ENCODE measurements at places on chromosomes 2 and 18.

DNA sequence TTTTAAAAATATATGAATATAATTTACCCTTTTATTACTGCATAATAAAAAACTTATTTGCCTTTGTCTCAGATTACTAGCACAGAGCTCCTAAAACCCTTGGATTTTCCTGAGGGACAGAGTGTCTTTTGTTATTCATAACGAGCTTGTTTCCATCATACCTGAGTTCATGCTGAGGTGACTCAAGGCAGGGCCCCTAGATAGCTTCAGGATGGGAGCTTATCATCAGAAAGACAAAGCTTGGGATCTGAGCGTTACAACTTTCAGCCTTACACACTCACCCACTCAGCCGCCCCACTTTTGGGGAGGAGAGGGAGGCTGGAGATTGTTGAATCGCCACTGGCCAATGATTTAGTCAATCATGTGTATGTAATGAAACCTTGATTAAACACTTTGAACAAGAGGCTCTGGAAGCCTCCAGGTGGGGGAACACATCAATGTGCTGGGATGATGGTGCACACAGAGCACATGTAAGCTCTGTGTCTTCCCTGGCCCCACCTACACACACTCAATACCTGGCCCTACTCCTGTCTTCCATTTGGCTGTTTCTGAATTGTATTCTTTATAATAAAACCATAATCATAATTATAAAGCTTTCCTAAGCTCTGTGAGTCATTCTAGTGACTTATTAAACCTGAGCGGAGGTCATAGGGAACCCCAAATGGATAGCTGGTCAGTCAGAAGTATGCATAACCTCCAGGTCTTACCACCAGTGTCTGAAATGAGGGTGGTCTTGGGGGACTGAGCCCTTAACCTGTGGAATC is 28.5 kb upstream of the DNAH7 start:
- no peak for ATAC-seq

DNA sequence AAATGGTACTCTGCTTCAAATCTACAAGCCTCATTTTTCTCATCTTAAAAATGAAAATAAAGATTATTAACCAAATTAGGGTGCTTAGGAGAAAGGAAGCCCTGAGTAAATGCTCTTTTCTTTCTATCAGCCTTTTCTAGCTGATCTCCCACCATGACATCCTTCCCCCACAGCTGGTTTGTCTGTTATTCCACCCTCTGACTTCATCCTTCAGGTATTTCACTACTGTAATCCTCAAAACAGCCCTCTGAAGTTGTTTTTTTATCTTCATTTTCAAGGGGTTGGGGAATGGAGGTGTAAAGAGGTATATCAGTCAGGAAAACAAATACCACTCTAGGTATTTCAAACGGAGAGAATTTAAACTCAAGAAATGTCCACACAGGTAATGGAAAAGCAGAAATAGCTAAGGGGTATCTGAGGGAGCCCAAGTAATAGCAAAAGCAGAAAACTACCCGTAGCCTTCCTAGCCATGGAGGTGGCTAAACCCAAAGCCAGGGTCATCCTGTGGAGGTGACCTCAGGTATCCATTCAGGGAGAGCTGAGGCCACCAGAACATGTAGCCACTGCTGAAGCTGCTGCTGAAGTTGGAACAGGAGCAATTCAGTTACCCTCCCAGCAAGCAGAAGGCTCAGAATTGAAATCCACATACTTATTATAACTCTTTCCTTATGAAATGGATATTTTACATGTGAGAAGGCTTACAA is 990.9 kb upstream of the ACVR2A start:
- ATAC-seq, result no peak

DNA sequence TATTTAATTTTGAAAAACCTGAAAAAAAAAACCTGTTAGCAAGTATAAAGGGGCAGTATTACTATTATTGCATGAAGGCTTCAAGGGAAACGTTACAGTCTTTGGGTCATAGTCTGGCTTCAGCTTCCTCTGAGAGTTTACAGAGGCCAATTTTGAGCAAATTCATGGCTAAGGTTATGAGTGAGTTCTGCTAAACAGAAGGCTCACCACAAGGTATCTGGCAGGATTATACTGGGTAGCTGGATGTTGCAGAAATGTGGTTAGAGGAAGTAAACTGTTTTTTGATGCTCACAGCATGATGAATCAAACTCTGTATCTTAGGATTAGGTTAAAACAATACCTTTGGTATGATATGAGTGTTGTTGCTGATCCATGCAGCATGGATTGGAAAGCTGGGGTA is 9.3 kb downstream of the MRPL19 start:
- no peak for ATAC-seq

- ATAC-seq, result no peak
Measured at GRCh38 chr2:120239488-120240287, 13.0 kb upstream of the RALB start.

DNA sequence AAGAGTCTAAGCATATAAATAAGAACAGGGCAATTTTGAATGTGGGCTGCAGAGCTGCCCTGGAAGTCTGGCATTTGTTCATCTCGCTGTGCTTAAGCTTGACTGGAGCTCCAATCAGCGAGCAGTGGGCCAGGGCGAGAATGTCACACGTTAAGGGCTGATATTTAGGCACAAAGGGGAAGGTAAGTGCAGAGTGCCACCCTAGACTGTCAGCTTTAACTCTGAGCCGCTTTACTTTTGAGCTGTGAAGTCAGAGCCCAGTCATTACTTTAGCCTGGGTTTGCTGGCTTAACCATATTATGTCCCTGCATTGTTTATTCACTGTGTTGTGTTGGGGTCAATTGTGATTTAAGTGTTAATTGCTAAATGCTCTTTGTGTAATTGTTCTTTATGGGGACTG is 236.1 kb upstream of the SIX3 start:
- ATAC-seq, result no peak

GRCh38 chr2:179936654-179937053 is 70.4 kb downstream of the CWC22 start:
- ATAC-seq, result no peak

- ATAC-seq, result peak; percentile 13
Measured at GRCh38 chr18:73840319-73840945, 307.2 kb downstream of the FBXO15 start.

DNA sequence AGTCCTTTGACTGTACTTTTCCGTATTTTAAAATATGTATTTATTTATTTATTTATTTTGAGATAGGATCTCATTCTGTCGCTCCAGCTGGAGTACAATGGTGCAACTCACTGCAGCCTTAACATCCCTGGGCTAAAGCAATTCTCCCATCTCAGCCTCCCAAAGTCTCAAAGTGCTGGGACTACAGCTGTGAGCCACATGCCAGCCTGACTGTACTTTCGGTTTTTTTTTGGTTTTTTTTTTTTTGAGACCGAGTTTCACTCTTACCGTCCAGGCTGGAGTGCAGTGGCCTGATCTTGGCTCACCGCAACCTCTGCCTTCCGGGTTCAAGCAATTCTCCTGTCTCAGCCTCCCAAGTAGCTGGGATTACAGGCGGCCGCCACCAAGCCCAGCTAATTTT is 28.9 kb upstream of the CCNYL1 start:
- ATAC-seq, result no peak

- no peak for ATAC-seq
Measured at GRCh38 chr2:43832457-43832856, 6.2 kb downstream of the ABCG5 start.
